Stimulated activated CD4-positive, alpha-beta T cell treated with anti-CD3 and anti-CD28 coated beads, Interleukin-4, amount 100 ng/mL, for 1 hour (primary cell): ENCODE measurements at places on chromosomes 1 and 21.

GRCh38 chr1:112723511-112723839 is 8.3 kb upstream of the PPM1J start:
- DNase-seq: no peak

GRCh38 chr1:36871146-36871971 is 163.0 kb downstream of the GRIK3 start:
- DNase-seq: no peak

DNA sequence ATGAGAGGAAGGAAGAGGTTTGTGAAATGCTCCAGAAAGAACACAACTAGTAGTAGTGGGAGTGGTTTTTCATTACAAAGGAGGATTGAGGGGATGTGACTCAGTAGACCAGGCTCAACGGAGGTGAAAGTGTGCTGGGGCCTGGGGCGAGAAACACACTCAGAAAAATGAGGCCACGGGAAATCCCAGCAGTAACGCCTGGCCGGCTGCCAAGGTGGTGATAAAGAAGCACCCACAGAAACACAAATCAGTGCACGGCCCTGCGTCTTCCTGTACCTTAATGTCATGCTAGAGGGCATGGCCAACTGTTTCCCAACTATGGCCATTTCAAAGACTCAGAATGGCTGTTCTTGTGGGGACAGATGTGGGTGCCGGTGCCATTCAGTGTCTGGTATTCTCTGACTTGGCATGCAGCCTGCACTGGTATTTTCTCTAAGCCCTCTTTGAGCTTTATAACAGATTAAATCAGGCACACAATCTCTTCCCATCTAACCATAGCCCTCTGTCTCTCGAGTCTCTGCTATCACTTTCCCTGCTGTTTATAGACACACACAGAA is 38.2 kb downstream of the URB2 start:
- peak; percentile 87 for DNase-seq

GRCh38 chr1:154746622-154747299 is 123.3 kb downstream of the KCNN3 start:
- DNase-seq: no peak

DNA sequence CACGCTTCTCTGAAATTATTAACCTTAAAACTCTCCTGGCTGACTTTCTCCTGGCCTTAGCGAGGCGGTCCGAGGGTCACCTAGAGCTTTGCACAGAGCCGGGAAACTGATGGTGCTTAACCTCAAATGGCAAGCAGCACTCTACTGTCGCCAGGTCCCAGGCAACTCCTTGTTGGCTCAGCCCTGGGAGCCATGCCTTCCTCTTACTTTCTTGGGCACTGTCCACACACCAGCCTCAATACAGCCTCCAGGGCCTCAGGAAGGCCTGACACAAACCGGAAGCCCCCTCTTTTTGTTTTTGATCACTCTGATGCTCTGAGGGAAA is 3.8 kb downstream of the TRABD2B start:
- DNase-seq: no peak

DNA sequence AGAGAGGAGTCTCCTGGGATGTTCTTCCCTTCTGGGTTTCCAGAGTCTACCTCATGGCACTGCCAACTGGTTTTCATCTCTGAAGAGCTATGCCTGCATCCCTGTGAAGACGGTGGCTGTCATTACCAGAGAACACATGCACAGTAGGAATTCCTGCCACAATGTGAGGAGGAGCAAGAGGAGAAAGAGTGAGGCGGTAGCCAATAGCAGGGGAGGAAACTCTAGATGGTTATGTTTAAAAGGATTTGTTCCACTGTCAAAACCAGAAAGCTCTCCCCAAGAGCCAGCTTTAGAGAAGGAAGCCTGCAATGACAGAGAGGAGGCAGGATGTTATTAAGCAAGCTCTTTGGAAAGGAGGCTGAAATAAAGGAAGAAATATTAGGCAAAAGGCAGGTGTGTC is 12.3 kb downstream of the LMX1A start:
- DNase-seq: no peak

DNA sequence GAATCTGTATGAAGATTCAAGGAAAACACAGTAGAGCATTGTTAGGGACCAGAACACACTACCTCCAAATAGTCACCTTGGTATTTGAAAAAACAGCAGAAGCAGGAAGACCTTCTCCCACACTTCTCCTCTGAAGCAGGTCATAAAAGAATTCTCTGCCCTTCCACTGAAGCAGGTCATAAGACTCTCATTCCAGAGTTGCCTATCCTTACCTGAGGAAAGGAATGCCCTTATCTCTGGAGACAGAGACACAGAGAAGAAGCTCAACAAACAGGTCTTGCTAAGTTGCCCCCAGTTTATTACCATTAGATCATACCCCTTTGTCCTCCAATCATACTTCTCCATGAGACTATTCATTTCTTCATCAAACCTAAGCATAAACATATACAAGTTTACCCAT is 225.8 kb upstream of the TNR start:
- no peak for DNase-seq

DNA sequence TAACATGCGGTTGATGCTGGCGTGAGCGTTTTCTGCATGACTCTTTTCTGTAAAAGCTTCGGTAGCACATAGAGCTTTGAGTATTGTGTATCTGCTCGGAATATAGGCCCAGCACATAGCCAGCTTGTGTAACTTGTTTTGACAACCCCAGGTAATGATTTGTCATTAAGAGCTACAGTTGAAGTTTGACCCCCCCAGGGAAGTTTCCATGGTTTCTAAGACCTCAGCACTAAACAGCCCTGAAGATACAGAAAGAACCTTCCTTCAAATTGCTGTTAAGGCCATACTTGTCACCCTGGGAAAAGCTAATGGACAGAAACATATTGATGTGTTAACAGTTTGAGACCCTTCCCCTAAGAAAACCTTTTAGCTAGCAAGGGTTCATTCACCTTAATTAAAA is 380.7 kb downstream of the PRDM2 start:
- no peak for DNase-seq

DNA sequence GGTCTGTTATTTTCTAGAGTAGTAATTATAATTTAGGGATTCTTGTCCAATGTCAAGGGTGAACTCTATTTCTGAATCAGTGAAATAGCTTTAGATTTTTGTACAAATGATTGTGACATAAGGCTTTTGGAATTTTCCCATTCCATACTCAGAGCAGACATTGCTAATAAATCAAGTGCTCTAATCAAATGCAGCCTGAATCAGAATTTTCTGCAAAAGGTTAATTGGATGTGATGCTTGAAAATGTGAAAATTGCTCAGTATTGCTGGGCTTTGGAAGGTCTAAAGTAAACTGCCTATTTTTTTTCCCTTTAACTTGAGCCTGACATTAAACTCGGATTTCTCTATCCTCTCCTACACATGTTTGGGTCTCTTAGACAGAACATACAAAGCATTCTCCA is 23.2 kb downstream of the SGIP1 start:
- DNase-seq: no peak

- peak; percentile 47 for DNase-seq
Measured at GRCh38 chr1:150973836-150974579, 627 bp downstream of the CERS2 start.

DNA sequence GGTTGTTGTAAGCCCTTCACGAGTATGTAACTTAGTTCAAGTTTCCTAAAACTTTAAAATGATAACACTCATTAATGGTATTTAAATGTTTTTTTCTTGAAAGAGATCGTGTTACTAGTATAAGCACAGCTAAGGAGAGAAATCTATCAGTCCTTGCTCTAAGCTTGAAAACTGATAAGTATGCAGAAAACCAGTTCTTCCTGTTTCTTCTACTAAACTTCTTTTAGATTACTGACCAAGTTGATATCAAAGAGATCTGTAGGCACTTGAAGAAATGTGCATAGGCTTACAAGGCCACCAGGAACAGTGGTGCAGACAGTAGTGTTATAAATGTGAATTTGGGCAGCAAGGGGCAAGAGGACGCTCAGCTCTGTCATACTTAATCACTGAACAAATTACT is 3.9 kb downstream of the EFCAB14 start:
- DNase-seq: no peak

DNA sequence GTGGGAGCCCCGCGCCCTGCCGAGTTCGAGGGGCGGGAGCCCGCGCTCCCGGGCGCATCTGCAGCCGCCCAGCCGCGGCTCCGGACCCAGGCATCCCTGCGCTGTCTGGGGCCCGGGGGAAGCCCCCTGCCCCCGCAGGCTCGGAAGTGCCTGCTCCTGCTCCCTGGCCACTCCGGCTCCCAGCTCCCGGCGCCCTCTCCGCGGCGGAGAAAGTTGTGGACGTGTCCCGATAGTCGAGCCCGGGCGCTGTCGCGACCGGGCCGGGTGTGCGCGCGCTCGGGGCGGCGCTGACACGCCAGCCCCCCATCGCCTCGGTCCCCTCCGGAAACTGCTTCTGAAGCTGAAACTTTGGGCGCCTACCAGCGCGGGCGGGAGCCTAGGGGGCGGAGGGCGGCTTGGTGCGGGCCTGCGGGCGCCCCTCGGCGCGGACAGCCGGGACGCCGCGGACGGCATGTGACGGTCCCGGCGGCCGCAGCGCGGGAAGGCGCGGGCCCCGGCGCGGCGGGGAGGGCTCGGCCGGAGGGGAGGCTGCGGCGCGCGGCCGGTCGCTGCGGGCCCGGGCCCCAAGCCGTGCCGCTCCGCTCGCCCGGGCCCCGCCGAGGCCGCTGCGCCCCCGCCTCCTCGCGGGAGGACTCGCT is 515 bp downstream of the MAN1C1 start:
- peak; percentile 38 for DNase-seq

GRCh38 chr1:67749844-67750690 is 65.1 kb downstream of the GADD45A start:
- DNase-seq: no peak

DNA sequence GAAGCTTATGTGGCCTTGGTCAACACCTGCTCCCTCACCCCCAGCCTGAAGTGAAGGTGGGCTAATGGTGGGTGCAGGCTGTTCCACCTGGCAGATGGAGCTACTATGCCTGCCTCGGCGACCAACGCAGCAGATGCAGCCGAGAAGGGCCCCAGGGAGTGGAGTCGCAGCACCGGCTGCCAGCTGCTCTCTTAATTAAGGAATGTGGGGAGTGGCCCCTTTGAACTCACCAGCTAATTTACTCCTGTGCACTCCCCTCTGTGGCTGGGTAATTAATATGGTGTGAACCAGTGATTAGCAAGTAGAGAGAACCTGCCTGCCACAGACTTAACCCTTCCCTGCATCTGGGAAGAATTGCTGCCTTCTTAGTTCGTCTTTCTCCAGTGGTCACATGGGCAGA is 3.3 kb upstream of the SLAMF8 start:
- DNase-seq: no peak

- DNase-seq: no peak
Measured at GRCh38 chr1:26328597-26328996, 10.8 kb downstream of the CD52 start.

- no peak for DNase-seq
Measured at GRCh38 chr1:21914880-21915640, 22.1 kb downstream of the HSPG2 start.

GRCh38 chr1:182685215-182685614 is 828 bp upstream of the RGS8 start:
- DNase-seq: no peak

GRCh38 chr1:19208710-19209438 is 1.2 kb downstream of the UBR4 start:
- DNase-seq: no peak

GRCh38 chr1:208007319-208007937 is 96.5 kb upstream of the CD34 start:
- no peak for DNase-seq

DNA sequence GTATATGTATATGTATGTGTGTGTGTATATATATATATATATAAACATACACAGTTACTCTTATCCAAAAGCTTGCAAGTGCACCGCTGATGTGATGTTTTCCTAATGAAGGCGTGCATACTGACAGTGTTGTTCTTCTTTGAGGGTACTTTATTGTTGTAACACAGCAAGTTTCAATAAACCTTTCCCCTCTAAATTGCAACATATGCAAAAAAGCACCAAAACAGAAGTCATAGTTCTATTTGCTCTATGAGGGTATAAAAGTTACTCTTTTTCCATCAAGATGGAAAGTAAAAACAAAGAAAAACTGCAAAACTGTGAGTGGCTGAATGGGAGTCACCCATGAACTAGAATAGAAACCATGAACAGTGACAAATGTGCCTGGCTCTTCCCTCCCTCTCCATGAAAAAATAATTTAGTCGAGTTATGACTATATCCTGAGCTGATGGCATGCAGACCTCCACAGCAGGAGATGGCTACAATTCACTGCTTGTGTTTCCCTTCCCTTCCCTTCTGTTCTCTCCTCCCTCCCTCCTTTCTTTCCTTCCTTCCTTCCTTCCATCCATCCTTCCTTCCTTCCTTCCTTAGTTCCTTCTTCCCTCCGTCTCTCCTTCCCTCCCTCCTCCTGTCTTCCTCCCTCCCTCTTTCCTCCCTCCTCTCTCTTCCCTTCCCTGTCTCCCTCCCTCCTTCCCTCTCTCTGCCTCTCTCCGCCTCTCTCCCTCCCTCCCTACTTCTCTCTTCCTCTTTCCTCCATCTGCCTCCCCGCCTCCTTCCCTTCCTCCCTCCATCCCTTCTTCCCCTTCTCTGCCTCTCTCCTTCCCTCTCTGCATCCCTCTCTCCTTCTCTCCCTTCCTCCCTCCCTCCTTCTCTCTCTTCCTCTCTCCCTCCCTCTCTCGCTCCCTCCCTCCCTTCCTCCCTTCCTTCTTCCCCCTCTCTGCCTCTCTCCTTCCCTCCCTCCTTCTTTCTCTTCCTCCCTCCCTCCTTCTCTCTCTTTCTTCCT is 220.7 kb upstream of the POU3F1 start:
- DNase-seq: no peak

- DNase-seq: no peak
Measured at GRCh38 chr21:20728691-20729090, 269.5 kb upstream of the NCAM2 start.

DNA sequence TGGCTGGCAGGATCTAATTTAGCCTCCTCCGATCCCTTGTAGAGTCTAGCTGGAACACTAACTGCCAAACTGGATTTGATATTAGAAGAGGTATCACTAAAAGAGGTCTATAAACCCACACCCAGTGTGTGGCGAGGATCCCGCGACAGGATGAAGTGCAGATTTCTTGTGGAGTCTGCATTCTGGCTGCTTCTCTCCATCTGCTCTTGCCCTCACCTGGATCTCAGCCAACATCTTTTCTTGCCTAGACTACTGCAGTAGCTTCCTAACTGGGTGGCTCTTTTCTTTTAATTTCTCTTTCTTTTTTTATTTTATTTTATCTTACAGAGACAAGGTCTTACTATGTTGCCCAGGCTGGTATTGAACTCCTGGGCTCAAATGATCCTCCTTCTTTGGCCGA is 48.9 kb upstream of the CAPZB start:
- no peak for DNase-seq

DNA sequence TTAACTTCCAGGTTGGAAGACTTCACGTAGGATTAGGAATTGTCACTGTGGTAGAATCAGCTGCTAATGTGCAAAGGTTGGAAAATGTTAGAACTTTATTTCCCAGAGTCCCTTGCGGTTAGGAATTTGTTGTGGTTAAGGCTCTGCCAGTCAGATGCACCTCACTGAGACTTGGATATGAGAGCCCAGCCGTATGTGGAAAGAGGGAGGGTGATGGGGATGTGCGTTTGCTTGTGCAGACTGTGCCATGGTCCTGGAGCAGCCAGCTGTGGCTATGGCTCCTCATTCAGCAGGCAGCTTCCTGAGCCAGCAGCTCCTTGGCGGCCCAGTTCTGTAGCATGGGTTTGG is 12.5 kb downstream of the S100A10 start:
- DNase-seq: no peak

DNA sequence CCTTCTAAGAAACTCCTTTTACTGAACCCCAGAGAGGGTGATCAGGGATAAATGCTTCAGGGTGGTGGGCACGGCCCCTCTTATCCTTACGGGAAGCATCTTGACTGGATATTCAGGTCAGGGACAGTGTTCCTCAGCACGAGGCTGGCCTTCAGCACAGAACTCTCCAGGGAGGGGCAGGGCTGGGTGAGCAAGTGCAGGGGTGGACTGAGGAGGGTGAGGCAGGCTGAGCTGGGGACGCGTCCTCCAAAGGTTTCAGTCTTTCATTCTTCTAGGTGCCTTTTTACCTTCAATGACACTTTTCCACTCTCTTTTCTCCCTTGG is 52.3 kb downstream of the RASSF5 start:
- DNase-seq: peak; percentile 46
